PC-9 (cell line): ENCODE measurements at places on chromosomes 12 and 14.

- DNase-seq: no peak
These were observed 859.7 kb downstream of the GALC start for GRCh38 chr14:87133073-87133801.

- no peak for DNase-seq
These were observed 414 bp downstream of the UNC79 start for GRCh38 chr14:93431036-93431670.

DNA sequence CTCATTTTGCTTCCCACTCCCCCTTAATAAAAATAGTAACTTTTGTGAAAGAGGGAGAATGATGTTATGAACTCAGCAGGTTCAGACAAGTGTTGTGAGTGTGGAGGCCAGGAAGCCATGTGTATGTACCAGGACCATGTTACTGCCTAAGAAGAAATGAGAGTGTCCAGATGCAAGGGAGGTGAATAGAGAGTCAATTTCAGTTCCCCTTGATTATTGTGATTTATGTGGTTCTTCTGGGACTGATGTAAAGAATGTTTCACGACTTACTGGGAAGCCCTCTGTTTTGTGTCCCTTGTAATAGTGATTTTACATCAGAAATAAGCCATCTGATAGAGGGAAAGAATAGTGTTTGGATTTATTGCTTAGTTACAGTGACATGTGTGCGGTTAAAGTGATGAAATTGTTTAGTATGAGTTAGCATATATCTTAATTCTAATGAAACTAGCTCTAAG is 32.5 kb downstream of the FBXO34 start:
- no peak for DNase-seq

DNA sequence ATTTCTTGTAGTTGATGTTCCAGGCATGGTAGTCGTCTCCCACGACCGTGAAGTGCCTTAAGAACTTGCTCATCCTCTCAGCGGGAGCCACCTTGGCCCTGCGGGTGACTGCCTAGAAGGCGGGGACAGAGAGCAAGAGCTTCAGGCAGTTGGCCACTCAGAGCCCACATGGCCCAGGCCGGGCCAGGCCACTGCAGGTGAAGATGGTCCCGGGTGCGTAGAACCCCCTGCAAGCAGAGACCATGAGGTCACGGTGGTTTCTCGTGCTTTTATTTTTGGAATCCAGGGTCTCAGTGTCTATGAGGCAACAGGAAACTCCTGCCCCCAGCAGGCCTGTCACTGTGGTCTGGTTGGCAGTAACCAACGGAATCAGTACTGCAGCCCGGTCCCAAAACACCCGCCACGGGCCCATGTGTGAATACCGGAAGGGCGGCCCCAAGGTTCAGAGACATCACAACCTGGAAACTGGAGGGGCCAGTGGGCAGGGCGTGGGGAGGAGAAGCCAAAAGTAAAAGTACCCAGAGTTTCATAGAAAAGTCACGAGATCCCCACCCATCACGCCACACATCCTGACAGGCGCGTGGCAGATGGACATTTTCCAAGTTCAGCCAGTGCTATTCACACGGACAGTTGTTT is 27.5 kb downstream of the HVCN1 start:
- no peak for DNase-seq

DNA sequence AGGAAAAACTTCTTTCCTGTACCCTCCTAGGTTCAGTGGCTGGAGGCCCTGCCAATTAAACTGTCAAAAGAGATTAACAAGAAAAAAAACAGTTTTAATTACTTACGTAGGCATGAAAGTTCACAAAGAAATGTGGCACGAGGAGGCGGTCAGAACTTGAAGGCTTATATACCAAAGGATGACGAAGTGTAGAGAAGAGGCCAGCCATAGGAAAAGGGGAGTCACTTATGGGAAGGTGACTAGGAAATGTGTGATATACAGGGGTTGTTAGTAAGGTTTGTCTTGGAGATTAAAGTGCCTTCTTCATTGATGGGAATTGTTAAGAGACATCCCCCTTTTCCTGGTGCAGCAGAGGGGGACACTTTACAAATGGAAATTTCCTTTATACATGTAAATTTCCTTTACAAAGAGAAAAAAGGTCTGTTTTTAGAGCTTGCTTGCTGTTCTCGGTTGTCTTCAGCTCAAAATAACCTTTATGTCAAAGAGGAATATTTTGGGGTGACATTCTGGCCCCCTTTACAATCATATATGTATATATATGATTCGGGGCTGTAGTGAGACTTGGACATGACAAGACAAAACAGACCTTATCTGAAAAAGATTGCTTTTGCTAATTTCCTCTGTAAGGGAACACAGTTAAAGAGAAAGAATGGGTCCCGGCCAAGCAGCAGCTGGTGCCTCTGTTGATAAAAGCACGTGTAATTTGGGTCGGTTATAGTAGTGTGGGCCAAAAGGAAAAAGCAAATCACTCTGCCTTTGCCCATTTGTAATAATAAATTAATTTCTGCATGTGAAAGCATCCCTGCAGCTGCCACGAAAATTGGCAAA is 38.6 kb downstream of the SYNE2 start:
- no peak for DNase-seq

GRCh38 chr14:55873169-55873568 is 245.0 kb upstream of the PELI2 start:
- no peak for DNase-seq

GRCh38 chr12:70305794-70306193 is 60.3 kb upstream of the KCNMB4 start:
- DNase-seq: no peak

DNA sequence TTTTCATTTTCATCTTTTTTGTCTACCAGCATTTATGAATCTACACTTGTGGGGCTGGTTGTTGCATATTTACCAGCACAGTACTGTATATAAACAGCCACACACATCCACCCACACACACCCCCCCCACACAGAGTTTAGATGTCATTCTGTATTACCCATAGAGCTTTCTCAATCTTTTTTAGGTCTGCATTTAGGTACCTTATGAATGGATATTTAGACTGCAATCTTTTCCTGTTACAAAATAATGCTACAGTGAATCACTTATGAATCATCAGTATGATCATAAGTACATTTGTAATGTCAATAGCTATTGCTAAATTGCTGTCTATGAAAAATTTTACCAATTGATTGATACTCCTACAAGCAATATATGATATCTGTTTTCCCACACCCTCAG is 67.3 kb upstream of the STK38L start:
- DNase-seq: peak; percentile 92

GRCh38 chr12:85281636-85282312 is 1.8 kb downstream of the ALX1 start:
- no peak for DNase-seq

DNA sequence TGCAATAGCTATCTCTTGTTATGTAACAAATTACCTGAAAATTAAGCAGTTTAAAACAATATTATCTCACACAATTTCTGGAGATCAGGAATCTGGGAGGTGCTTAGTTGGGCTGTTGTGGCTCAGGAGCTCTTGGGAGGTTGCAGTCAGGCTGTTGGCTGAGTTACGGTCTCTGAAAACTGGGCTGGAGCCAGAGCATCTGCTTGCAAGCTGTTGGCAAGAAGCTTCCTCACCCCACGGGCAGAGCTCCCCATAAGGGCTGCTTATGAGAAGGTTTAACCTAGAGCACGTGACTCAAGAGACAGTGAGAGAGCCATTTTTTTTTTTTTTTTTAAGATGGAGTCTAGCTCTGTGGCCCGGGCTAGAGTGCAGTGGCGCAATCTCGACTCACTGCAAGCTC is 346.8 kb downstream of the ATP23 start:
- DNase-seq: no peak

DNA sequence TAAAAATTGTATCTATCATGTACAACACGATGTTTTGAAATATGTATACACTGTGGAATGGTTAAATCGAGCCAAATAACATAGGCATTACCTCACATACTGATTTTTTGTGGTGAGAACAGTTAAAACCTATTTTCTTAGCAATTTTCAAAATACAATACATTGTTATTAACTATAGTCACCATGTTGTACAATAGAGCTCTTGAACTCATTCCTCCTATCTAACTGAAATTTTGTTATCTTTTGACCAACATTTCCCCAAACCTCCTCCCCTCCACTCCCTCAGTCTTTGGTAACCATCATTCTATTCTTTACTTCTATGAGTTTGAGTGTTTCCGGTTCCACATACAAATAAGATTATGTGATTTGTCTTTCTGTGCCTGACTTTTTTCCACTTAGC is 6.8 kb upstream of the SLC38A2 start:
- no peak for DNase-seq
